ENCODE measurements at places on chromosomes 5 and 9.

GRCh38 chr5:74009502-74009901, 383.5 kb downstream of the ARHGEF28 start:
- DNase-seq = no peak

- no peak for DNase-seq
These were observed 53.7 kb downstream of the PAX5 start for GRCh38 chr9:36980148-36980974.

- no peak for DNase-seq
These were observed 123.0 kb upstream of the FST start for GRCh38 chr5:53357439-53357838.

DNA sequence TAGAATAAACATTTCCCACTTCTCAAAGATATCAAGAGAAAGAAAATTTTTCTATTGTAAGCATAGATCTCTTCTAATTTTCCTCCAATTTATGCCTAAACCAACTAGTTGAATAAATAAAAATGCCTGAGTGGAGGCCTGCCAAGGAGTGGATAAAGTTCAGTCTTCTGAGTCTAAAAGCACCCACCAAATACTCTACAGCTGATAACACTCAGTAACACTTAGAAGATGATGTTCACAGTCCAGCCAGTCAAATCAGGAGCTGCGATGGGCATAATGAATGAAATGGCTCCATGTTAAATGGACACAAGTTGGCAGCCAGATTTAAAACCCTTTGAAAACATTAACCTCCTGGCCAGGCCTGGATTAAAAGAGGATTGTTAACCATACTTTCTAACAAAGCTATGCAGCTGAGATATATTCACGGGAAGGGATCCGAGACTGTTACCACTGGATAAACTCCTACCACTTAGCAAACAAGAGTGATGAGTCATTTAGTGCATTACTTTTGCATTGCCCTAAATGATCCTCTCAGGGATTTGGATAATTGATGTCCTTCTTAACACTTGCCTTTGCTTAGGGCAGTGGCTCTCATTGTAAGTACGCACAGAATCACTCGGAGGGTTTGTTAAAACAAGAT, 63.7 kb upstream of the CCDC112 start:
- no peak for DNase-seq

DNA sequence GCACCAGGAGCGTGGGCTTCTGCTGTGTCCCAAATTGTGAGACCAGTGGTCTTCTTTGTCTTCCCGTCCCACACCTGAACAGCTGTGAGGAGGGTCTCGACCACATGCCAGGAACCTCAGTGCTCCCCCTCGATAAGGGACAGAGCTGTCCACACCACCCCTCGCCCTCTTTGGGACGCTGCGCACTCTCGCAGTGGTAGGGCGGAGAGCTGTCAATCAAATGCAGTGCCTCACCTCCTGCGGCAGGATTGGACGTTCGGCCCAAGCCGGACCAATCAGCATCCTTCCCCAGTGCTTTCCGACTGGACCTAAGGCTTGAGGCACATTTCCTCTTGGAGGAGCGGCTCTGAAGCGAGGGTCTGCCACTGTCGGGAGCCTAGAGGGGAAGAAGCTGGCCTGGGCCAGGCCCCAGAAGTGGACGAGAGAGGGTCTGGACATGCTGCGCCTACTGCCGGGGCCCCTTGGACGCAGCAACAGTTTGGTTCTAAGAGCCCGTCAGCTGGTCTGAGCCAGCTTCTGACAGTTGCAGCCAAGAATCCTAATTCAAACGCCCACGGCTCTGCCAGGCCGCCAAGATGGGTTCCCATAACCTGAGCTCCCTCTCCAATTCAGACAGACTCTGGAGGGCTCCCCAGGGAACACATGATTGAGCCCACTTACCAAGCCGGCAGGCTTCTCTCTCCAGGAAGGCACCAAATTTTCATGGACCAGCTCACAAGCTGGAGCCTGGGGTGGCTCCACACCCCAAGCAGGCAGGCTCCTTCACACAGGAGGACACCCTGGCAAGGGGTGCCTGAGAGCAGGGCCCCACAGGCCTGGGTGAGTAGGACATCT, 28.1 kb upstream of the ADAMTS2 start:
- DNase-seq = no peak

- DNase-seq = no peak
These were observed 13.2 kb downstream of the NR3C1 start for GRCh38 chr5:143390258-143390657.

- no peak for DNase-seq
These were observed 2.5 kb downstream of the CEP78 start for GRCh38 chr9:78238046-78239038.

DNA sequence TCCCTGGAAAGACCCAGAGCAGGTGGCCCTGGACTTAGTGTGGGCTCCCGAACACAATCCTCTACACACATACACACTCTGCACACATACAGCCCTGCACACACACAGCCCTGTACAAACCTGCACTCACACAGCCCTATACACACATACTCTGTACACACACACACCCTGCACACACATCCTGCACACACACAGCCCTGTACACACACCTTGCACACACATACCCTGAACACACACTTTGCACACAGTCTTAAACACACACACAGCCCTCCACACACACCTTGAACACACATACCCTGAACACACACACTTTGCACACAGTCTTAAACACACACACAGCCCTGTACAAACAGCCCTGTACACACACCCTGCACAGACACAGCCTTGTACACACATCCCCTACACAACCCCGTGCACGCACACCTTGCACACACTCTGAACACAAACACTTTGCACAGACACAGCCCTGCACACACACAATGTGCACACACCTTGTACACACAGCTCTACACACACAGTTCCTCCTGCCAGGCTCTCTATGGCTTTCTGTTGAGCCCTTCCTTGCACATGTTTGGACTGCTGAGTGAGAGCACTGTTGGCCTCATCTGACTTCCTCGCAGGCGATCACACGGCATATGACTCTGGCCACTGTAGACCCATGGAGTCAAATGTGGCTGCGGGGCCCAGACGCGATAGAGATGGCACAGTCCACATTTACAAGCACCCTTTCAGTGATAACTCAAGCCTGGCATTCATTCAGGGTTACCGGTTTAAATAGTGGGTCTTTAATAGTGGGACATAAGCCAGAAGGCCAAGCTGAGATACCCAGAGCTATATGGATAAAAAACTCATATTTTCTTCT, 245.7 kb upstream of the IRX1 start:
- DNase-seq = no peak

GRCh38 chr5:176644878-176645670, 2.2 kb upstream of the TSPAN17 start:
- DNase-seq = no peak

DNA sequence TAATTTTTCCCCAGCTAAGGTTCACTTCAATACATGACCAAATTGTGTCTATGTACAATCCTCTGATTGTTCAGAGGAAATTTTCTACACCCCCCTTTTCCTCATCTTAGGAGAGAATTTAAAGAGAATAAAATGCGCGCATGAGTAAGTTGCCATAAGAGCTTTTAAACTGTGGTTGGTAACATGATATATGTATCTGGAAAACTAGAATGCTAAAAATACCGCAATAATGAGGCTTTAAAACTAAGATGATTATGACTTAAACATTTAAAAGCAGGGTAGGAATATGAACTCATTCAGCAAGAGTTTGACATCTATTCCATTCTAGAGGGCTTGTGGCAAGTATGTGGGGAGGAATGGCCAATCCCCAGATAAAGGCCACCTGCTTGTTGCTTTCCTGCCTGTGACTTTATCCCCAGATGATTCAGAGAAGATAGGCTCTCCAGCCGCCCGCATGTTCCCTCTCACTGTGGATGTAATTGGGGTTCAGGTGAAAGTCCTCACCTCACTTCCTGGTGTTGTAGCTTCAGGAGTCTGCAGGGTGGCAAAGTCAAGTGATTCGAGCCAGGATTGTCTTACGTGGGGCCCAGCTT, 26.5 kb upstream of the BASP1 start:
- no peak for DNase-seq

DNA sequence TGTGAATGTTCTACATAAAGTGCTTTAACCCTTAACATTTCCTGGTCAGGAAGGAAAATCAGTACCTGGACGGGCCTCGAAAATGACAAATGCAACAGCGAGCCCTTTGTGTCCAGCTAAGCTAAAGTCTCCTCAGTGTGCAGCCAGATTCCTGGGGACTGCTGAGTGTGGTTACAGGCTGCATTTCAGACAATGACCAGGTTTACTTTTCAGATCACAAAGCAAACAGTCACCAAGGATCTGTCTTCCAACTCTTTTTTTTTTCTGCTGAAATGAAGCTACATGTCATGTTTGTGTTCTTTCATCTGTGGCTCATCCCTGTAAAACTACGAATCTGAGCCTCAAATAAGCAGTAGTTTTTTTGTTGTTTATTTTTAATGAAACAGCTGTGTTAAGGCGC, 20.8 kb downstream of the SLC46A2 start:
- no peak for DNase-seq

GRCh38 chr9:8706531-8706930, 907.0 kb upstream of the DMAC1 start:
- DNase-seq = no peak

- no peak for DNase-seq
These were observed 35.4 kb upstream of the TUT7 start for GRCh38 chr9:86389628-86390027.

- DNase-seq = no peak
These were observed 672.9 kb upstream of the GRAMD2B start for GRCh38 chr5:125750147-125750860.

GRCh38 chr9:126519660-126520420, 93.9 kb upstream of the LMX1B start:
- no peak for DNase-seq

- no peak for DNase-seq
These were observed 13.8 kb upstream of the COL15A1 start for GRCh38 chr9:98929895-98930341.

DNA sequence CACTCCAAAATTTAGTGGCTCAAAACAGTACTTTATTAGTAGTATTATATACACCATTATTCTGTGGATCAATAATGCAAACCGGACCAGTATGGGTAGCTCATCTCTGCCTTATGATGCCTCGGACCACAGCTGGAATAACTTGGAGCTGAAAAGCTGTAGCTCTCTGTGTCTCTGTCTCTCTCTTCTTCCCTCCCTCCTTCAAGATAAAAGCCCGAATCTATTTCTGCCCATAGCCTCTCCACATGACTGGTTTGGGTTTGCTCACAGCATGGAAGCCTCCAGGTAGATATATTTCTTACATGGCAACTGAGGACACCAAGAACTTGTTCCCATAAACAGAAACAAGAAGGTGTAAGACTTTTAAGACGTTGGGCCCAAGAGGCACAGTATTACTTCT, 147.5 kb upstream of the TBCA start:
- DNase-seq = no peak

GRCh38 chr9:69213647-69214046, 39.6 kb downstream of the TJP2 start:
- DNase-seq = no peak

DNA sequence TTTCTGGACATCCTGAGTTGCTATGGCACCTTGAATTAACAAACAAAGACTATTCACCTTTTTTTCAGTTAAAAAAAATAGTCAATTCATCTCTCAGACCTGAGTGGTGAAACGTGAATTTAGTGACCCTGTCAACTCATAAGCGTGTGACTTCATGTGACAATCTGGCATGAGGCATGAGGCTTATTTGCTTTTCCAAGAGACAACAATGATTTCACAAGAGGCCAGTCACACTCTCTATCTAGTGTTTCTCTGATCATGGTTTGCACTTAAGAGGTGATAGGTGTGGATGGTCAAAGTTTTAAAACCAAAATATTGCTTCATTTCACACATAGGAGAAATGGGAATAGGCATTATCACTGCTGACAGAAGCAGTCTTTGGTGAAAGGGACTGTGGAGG, 559.6 kb upstream of the ACO1 start:
- no peak for DNase-seq

DNA sequence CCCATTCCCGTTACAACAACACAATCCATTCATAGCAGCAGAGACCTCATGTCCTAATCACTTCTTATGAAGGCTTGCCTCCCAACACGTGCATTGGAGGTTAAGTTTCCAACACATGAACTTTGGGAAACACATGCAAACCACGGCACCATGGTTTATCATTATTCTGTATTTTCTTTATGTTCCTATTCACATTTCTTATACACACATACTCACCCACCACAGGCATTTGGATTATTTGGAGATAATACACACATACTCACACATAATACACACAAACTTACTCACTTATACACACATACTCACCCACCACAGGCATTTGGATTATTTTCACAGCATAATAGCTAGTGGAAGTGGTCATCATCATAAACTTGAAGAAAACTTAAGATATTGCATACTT, 75.6 kb downstream of the C7 start:
- no peak for DNase-seq

DNA sequence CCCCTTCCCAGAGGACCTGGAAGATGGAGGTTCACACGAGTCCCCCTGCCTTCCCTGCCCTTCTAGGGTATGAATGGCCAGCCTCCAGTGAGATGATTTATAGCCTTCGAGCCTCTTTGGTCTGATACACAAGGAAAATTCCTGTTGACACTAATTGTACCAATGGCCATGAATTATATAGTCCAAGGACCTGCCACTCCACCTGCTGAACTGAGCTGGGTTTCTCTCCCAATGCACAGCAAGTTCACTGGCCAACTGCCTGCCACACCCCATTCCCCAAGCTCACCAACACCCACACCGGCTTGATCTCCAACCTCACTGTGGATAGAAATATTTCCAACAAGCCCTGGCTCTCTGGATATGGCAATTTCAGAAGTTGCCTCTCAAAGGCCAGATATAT, 9.3 kb upstream of the ADRA1B start:
- DNase-seq = no peak

DNA sequence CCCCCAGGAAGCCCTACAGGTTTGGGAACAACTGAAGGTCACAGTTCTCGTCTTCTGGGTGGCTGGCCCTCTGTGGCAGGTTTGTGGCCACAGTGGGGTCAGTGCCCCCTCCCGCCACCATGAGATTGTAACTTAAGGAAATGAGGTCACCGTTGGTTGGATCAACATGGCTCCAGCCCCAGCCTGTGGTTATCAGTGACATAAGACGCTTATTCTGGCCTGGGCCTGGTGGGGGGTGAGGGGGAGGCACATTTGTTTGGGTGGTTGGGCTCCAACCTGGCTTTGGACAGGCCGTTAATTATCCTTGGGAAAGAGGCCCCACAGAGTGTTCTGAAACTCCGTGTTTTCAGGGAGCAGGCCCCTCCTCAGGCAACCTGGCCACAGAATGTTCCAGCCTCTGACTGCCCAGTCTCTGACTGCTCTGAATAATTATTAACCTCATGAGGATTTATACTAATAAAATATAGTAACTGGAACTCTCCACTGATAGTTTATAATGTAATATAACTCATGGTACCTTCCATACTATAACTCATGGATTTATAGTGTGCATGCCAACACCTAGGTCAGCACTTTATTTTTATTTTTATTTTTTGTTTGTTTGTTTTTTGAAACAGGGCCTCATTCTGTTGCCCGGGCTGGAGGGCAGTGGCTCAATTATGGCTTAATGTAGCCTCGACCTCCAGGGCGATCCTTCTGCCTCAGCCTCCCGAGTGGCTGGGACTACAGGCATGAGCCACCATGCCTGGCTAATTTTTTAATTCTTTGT, 58.0 kb upstream of the RPL26L1 start:
- DNase-seq = no peak
